ENCODE measurements at places on chromosomes 5 and 9.

DNA sequence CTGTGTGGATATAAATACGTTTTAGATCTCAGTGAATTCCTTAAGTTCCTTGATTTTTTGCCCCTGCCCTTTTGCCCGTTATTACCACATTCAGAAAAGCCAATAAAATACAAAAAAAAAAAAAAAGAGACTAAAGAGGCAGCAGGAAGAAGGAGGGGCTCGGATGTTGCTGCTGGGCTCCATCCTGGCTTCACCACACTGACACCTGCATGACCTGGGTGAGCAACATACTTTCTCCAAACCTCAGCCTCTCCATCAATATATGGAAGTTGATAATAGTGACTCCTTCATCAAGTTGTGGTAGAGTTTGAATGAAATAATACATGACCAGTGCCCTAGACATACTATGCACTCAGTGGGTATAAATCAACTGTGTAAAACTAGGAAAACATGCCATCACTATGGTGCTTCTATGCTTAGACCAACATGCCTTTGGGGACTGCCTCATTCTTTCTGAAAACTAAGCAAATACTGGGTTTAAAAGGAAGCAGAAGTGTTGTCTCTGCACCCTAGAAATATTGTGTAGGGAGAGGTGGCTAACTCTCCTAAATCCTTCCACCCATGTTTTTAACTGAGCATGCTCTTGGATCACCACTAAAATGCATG lies 243.0 kb downstream of the PIK3R1 start:
- DNase-seq, result no peak

DNA sequence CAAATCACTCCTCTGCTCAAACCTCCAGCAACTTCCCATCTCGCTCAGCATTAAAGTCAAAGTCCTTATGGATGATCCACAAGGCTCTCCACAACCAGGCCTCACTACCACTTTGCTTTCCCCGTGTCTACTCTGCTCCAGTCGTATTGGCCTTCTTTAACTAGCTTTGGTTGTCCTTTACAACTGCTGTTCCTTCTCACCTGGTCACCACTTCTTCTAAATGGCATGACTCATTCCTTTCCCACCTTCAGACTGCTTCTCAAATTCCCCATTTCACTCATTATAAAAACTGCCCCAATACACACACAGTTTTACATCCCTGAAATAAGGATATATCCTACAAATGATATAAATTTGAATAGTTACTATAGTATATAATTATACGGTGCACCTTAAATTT lies 30.4 kb downstream of the CERT1 start:
- no peak for DNase-seq

DNA sequence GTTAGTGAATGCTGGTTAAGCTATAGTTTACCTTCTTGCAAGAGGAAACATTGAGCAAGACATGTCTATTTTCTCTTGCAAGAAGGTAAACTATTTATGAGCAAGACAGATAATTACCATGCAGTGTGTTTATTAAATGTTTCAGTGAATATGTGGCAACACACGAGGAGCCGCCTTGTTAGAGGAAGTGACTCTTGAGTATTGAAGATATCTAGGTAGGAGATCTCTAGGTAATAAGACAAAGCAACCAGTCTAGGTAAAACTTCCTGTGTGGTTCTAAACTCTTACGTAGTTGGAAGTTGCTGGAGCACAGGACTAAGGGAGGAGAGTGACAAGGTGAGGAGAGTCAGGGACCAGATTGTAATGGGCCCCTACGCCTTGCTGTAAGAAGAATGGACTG lies 16.8 kb downstream of the SKP2 start:
- no peak for DNase-seq

- DNase-seq, result no peak
These were observed 49.6 kb upstream of the PSD2 start for GRCh38 chr5:139745800-139746690.

DNA sequence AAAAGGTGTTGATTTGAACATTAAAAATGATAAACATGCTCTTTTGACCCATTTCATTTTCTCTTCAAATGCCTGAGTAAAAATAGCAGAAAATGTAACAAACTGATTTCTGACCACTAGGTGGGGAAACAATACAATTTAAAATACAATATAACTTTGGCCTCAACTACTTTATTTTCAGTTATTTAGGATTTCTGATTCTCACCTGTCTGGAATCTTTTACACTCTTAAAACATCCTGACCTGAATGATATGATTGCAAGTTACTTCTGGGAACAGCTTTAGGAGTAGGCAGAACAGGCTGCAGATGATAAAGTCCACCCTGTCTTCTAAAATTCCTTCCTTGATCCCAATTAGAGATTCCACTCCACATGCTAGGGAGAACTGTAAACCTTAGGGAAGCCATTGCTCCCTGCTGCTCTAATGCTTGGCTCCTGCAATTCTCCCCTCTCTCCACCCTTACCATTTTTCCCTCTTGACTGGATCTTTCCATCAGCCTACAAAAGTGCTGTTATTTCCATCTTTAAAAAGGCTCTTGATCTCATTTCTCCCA lies 70.3 kb downstream of the FYB1 start:
- no peak for DNase-seq

DNA sequence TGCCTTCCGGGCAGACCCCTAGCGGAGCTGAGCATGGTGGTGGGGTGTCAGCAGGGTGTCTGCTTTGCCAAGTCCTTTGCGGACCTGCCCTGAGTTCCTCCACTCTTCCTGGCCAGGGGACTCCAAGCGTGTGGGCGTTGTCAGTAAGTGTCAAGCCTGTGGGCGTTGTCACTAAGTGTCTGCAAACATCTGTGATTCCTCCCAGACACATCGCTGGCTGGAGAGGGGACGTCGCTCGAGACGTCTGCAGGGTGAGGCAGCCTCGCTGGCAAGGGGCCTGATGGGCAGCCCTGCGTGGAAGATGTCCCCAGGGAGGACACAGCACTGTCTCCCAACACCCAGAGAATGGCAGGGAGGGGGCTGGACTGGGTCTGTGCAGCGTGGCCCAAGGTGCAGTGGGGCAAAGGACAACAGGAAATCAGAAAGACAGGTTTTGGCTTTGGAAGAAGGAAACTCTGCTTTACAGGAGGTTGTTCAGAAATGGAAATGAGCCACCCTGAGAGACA lies 28.8 kb downstream of the ADAMTSL2 start:
- DNase-seq, result no peak

GRCh38 chr5:159452480-159453167 lies 122.3 kb upstream of the IL12B start:
- DNase-seq, result no peak

DNA sequence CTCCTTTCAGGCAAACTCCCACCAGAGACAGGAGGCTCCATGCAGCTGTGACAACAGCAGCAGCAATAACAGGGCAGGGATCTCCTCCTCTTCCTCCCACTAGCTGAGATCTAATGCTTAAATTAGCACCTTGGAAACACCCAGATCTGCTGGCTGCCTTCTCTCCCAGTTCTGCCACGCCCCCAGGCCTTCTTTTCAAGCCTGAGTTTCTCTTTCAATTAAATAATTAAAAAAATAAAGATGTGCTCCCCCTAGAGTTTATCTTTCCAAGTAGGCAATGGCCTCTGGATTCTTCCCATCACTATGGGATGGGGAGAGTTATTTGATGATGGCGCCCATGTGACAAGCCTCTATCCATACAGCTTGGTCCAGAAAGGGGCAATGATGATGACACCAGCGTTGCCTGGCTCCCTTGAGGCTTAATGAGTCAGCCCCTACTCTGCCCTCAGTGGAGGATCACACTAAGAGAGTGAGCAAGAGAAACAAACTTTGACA lies 3.8 kb downstream of the FAM219A start:
- DNase-seq, result peak; percentile 25

GRCh38 chr9:37437621-37438020 lies 15.1 kb downstream of the GRHPR start:
- DNase-seq, result no peak

GRCh38 chr5:180670586-180671359 lies 21.4 kb upstream of the FLT4 start:
- peak; percentile 37 for DNase-seq

GRCh38 chr9:35688558-35689541 lies 875 bp downstream of the TPM2 start:
- no peak for DNase-seq

- no peak for DNase-seq
These were observed 26.9 kb downstream of the KLHL3 start for GRCh38 chr5:137708796-137709559.

GRCh38 chr5:72295539-72295938 lies 24.5 kb downstream of the MRPS27 start:
- no peak for DNase-seq

DNA sequence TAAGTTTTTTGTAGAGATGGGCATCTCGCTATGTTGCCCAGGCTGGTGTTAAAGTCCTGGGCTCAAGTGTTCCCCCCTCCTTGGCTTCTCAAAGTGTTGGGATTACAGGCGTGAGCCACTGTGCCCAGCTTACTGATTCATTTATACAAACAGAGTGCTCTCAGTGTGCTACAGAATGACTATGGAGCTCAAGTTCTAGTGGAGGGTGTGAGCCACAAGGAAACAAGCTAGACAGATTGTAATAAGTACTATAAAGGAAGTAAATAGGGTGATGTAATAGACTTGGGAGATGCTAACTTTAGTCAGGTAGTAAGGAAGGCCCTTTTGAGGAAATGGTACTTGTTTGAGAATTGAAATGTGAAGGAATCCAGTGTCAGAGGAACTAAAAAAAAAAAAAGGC lies 1.7 kb upstream of the TMEM267 start:
- DNase-seq, result no peak

GRCh38 chr5:91018200-91018599 lies 364.9 kb downstream of the ARRDC3 start:
- DNase-seq, result no peak

DNA sequence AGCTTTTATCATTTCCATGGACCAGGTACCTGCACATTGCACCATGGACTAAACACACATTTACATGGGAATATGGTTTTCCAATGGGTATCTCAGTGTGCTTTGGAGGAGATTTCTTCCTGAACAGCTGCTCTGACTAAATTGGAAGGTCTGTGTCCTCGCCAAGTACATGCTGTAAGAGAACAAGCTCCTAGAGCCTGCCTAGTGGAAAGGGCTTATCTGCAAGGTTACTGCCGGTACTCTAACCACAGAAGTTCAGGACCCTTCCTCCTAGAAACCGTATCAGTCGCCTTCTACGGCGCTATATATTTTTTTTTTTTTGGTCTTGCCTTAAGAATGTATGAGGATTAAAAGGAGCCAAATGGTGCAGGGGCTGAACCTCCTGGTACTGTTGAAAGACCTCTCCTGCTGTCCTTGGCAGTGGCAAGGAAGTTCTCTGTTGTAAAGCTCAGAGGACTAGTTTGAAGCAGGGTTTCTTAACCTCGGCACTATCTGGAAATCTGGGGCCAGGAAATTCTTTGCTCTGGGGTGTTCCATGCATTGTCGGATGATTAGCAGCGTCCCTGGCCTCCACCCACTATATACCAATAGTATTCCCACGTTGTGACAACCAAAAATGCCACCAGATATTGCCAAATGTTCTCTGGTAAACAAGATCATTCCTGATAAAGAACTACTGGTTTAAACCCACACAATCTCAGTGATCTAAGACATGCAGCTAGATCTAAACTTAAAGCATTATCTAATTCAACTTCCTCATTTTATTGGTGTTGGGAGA lies 107.4 kb downstream of the FBXO38 start:
- DNase-seq, result no peak

DNA sequence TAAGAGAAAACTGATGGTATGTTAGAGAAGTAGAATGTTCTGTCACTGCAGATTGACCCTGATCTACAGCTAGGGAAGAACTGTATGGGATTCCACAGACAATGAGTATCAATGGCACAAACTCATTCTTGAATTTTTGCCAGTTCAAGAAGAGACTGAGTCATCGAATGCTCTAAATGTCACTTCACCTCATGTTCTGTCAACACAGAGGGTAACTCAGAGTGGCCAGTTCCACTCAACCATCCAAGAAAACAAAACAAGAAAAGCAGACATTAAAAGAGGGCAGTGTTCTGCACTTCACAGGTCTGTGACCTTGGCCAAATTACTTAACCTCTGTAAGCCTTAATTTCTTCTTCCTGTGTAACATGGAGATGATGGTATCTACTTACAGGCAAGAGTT lies 132.2 kb upstream of the HMHB1 start:
- no peak for DNase-seq

DNA sequence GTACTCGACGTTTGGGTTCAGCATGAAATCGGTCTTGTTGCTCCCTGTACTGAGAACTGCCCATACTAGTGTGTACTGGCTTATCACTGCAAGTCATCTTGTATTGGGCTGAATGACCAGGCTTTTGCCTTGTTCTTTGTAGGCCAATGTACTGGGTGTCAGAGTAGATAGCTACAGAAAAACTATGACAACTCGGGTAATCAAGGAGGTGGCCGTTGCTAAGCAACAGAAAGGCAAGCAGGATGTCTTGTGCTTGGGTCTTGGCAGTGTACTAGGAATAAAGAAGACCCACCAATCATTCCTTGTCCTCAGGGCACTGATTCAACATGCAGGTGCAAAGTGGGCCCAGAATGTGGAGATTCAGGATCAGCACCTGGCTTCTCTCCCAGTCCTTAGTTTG lies 11.9 kb upstream of the SHISAL2B start:
- DNase-seq, result no peak

DNA sequence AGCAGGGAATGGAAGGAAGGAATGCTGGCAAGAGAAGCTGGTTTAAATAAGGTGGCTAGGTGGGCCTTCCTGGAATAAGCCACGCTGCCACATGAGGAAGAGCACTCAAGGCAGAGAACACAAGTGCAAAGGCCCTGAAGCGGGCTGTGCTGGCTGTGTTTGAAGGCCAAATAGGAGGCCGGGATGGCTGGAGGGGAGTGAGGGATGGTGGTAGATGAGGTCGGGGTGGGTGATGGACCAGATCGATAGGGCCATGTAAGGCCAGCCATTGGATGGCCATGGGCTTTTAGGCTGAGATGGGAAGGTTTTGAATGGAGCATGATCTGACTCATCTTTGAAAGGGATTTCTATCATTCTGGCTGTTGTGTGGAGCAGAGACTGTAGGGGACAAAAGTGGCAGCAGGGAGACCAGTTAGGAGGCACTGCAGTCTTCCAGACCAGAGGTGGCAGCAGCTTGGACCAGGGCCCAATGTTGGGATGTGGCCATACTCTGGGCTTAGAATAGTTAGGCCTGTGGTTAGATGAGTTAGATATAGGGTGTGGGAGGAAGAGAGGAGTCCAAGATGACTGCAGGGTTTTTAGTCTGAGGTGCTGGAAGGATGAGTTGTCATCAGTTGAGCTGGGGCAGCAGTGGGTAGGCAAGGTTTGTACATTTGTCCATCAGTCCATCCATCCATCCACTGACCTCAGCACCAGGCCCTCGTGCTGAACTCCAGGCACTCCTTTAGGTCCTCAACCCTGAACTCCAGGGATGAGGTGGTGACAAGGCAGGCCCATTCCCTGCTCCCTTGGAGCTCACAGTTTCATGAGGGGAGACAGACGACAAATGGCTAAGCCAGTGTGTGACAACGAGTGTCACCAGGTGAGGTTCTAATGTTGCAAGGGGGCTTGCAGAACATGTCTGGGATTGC lies 30.3 kb downstream of the NDST1 start:
- DNase-seq, result no peak

GRCh38 chr9:130321539-130321938 lies 56.0 kb downstream of the HMCN2 start:
- no peak for DNase-seq

GRCh38 chr5:33166522-33166921 lies 274.2 kb upstream of the TARS1 start:
- DNase-seq, result no peak

- DNase-seq, result no peak
These were observed 222.1 kb downstream of the TARS1 start for GRCh38 chr5:33662722-33663427.
